ENCODE measurements at places on chromosomes 5 and 9.
A peak's percentile ranks its signal among the peaks of the same experiment; 100 is the strongest.

- no peak for DNase-seq
Observed at GRCh38 chr5:29061381-29061780, 2023.0 kb upstream of the CDH9 start.

GRCh38 chr5:139707445-139708003, 59.4 kb downstream of the CXXC5 start:
- DNase-seq: no peak

DNA sequence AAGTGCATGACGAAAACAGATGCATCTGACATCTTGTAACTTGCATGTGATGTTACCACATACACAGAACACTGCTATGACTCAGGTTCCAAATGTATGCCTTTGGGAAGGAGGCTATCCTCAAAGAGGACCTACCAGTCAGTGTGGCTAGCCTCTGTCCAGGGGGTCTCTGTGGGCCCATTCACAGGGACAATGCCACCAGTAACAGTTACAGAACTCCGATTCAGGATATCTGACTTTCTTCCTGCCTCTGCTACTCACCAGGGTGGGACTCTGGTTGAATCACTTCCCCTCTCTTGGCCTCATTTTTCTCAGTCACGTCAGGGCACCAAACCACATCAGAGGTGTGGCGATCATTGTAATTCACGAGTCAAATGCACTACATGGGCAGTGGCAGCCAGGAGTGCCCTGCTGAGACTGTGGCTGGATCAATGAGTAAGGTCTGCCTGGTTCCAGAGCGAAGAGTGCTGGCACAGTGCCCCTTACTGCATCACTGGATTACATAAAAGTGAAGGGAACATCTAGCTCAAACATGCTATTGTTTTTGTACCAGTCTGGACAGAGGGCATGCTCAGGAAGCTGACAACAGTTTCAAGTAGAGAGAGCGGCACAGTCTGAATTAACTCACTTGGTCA, 13.2 kb downstream of the ATOX1 start:
- DNase-seq: peak; percentile 59

GRCh38 chr5:93967923-93968322, 226.5 kb upstream of the POU5F2 start:
- DNase-seq: no peak

DNA sequence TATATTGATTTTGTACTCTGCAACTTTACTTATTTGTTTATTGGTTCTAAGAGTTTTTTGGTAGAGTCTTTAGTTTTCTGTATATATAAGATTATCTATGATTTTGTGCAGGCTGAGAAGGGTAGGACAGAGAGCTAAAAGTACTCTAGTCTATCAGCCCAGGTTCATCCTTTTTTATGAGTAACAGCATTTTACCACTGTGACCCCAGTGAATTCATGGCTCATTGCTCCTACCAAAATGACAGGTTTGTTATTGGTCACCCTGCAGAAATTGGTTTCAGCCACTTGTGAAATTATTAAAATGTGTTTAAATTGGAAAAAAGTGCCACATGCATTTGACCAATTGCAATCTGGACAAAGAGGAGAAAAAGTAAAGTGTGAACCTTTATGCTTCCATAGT, 421.4 kb upstream of the DAB2 start:
- no peak for DNase-seq

DNA sequence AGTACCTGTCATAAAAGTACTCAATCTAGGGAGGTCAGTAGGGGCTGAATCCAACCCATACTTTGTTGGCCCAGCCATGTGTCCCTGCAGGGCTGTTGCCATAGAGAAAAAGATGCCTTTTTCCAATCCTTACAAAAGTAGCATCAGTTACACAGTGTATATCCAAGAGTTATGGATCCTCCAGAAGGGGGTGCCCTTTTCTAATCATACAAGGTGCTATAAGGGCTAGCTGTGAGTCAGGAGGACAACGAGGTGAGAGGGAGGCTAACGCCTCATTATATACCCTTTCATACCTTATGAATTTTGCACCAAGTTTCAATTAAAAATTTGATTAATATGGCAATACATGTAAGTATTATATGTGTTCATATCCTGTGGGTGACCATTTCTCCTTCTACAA, 4.8 kb downstream of the KIAA0825 start:
- DNase-seq: peak; percentile 11

DNA sequence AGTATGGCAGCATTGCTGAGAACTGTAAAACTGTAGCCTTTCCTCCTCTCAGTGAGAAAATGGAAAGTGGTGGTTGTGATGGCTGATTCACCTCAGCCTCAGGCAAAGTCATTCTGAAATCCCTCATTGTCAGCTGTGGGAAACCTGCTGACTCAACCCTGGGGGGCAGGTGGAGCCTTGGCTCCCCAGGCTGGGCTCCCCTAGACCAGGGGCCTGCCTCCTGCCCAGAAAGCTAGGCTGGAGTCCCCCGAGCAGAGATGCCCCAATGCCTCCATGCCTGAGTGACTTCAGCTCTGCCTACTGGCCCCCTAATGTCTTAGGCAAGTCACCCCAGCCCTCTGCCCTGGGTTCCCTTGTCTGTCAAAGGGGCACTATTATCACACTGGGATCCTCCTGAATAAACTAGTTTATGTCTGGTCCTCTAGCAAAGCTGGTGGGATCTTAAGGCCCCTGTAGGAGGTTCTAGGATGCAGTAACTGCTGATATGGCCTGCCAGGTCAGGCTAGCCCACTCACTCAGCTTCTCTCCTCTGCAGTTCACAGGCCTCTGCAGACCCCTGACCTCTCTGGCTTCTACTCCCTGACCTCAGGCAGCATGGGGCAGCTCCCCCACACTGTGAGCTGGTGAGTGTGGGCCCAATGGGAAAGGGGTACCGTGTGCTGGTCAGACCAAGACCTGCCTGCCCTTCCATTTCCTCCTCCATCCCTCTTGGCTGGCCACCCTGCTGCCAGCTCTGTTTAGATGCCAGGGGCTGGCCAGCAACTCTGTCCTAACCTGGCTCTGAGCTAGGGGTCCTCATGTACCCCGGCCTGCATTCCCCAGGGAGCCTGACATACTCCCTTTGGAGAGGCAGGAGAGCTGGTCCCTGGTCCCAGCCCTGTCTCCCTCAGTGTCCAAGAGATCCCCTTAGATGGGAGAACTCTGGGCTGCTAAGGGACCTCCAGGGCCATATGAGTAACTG, 24.2 kb downstream of the TCF7 start:
- peak; percentile 57 for DNase-seq

DNA sequence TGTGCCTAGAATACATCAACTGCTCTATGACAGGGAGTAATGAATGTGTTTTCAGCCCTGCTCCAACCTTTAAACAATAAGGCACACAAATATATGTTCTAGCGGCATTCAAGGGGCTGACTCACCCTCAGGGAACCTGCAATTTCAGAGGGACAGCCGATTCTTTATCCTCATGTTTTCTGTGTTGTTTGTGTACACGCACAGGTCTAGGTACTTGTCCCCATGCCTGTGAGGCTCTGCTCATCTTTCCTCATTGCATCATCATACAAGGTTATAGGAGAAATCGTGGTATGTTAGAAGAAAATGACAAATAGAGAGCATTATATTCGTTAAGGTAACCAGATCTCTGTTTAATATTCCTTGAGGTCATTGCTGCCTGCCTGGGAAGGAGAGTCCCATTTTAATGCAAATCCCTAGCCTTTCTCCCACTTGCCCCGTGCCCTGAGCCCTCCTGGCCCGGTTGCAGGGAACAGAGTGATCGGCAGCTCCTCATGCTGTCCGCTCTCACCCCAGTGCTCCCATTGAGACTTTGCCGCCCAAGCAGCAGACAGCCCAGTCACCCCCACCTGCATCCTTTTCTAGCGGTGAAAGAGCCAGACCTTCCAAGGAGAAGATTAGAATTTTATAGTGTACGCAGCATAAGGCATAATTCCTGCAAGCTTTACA, 14.6 kb downstream of the MAP1B start:
- no peak for DNase-seq

GRCh38 chr5:170225326-170226128, 7.3 kb upstream of the C5orf58 start:
- peak; percentile 80 for DNase-seq

DNA sequence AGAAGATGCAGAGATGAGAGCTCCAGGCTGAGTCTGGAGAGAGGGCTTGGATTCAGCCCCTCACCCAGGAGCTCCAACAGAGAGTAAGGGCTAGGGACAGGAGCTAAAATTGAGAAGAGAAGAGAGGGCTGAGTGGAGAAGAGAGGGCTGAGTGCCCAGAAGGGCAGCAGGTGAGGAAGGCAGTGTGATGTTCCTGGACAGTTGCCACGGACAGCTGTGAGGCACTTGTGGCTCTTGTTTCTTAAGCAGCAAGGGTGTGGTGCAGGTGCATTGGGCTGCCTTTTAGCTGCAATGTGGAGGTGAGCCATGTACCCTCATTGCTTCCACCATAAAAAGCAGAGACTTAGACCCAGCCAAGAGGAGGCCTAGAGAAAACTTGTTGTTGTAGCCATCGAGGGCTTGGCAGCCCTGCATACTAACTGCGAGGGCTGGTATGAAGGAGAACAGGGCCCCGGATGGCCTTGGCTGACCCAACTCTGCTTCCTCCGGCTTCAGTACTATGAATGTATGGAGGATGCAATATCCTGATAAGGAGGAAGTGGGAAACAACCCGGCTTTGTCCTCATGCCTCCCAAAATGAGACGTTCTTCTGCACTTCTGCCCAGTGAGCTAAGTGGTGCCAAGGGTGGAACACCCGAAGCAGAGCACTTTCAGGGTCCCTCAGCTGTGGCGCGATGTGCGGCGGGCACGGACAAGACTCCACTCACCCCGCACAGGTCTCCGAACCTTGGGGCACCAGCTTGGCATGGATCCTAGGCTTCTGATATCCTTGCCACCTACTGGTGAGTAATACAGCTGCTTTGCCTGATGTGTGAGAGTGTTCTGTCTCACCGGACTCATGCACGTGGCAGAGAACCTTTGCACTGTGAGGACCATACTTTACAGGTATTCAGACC, 65.2 kb downstream of the LRRC70 start:
- DNase-seq: no peak

- no peak for DNase-seq
Observed at GRCh38 chr5:150033334-150033733, 32.8 kb downstream of the HMGXB3 start.

- DNase-seq: no peak
Observed at GRCh38 chr5:40025586-40025985, 600.8 kb upstream of the DAB2 start.

GRCh38 chr9:129885018-129885669, 49.9 kb downstream of the USP20 start:
- DNase-seq: peak; percentile 27

GRCh38 chr5:127061956-127062355, 11.3 kb downstream of the C5orf63 start:
- no peak for DNase-seq

DNA sequence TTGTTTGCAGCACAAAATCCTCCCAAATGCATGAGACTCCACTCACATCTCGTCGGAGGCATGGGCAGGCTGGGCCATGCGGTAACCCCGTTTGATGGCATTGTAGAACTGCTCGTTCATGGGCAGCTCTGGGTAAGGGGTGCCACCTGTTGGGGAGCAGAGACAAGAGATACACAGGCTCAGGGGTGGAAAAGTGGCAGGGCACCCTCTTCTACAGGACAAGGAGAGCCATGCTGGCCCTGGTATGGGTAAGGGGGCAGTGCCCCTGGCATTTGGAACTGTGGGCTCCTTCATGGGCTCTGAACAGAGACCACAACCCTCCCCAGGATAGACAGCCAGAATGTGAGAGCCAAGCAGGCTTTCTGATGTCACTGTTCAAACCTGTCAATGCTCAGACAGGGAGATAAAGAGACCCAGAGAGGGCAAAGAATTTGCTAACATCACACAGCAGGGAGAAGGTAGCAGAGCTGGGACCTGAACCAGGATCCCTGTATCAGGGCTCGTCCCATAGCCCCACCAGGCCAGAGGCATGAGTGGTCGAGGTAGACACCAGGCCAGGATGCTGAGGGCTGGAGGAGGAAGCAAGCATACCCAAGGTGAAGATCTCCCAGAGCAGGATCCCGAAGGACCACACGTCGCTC, 33.2 kb upstream of the CSF1R start:
- no peak for DNase-seq

DNA sequence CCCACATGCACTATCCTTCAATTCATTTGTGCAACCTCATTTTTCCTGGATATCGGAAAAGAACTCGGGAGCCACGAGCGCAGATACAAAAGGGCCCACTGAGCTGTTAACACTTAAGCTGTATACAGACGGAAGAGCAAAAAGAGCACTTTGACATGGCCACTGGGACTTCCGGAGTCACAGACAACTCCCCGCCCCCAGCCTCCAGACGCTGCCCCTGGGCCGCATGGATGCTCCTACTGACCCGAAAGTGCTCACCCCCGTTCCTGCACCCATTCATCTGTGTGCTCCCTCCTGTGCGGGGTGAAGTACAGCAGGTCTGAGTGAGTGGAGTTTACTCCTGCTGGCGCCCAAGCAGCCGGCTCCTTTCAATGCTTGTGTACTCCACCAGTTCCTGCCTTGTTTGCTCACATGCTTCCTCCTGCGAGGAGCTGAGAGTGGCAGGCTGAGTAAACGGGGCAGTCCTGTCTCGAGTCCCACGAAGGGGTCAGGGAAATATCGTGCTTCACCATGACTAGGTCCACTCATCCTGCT, 901.0 kb upstream of the CTNND2 start:
- DNase-seq: no peak

DNA sequence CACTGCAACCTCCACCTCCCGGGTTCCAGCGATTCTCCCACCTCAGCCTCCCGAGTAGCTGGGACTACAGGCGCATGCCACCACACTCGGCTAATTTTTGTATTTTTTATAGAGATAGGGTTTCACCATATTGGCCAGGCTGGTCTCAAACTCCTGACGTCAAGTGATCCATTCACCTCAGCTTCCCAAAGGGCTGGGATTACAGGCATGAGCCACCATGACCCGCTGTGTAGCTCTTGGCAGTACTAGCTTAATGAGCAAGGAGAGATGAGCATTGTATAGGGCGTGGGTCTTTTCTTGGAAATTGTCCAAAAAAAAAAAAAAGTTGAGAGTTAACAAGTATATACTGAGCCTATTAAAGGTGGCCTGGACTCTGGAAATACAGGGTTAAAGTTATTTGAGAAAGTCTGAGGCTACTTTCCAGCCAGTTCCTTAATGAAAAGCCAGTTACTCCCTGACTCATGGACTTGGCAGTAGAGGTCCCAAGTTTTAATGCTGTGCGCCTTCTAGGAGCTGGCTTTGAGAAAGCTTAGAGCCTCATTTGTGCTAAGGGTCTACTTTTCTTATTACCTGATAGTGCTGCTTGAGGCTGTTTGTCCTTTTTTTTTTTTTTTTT, 4.2 kb upstream of the FGF18 start:
- no peak for DNase-seq

- DNase-seq: no peak
Observed at GRCh38 chr9:6443661-6444060, 30.7 kb downstream of the UHRF2 start.

DNA sequence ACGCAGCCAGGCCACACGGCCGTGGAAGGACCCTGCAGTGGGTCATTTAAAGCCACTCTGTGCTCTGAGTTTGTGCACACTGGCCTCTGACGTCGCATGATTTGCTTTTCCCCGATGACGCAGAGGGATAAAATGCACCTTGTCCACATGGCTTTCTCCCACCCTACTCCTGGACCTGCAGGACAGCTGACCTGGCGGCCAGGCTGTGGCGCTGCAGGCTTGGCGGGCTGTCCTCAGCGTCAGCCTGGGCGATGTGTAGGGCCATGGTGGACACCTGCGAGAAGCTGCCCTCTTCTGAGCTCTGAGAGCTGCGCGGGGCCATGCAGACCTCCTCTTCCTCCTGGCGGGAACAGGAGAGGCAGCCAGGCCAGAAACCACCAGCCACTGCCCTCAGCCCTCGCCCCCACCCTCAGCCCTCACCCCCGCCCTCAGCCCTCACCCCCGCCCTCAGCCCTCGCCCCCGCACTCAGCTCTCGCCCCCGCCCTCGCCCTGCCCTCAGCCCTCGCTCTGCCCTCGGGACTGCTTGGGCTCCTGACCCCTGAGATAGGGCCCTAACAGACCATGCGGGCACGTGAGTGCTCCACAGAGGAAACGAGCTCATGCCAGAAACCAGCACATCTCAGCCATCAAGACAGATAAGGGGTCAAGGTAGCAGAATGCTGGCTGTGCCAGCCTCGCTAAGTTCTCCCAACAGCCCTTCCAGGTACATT, 20.0 kb upstream of the SCGB3A1 start:
- DNase-seq: no peak

Data from CD4-positive, alpha-beta T cell treated with Interleukin-15 for 4 hours (primary cell).